ENCODE measurements at places on chromosomes 12 and 14.
A peak's percentile ranks its signal among the peaks of the same experiment; 100 is the strongest.

DNA sequence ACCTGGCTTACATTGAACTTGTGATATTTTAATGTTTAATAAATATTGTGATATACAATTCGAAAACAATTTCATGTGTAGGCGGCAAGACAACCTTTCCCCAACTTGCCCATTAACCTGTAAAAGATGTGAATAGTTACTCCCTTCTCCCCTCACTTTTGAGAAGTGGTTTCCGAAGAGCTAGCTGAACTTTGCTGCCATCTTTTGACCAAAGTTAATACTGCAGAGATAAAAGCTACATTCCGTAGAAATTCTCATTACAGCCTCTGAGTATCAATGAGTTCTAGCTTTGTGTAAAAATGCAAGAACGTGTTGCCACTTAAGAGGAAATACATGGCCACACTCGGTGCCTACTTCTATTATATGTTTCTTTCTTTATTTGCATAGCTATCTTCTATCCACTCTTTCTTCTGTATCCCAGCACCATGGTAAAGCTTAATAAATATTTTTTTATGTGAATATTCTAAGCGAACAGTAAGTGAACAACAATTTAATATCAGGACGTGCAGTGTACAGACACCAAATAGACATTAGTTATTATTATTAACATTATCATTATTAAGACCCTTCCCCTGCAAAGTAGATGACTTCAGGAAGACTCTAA, 105.1 kb upstream of the TMEM260 start:
- DNase-seq: no peak

DNA sequence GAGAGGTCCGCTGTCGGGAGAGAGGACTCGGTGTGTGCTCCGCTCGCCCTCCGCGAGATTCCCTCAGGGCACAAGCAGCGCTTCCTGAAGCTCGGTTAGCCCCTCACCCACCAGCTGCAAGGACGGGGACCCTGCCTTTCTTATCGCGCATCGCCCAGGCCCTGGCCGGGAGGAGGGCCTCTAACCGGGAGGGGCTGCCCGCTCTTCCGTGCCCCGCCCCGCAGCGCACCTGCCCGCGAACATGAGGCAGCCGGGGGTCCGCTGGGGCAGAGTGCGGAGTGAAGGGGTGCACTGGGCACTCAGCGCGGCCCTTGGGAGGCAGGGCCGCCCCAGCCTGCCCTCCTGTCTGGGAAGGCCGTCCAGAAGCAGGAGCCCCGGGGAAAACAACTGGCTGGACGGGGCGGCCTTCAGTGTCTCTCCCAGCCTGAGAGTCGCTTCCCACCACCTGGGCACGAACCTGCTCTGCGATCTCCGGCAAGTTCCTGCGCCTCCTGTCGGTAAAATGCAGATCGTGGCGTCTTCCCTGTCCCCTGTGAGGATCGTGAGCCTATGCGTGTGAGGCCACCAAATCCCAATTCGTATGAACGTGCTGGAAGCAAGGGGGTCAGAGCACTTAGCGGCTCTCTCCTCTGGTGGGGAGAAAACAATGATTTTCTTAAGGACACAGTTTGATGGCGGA, 28.0 kb upstream of the ADIPOR2 start:
- DNase-seq: no peak

- DNase-seq: no peak
Measured at GRCh38 chr14:24436355-24437019, 6.1 kb downstream of the SDR39U1 start.

- no peak for DNase-seq
Measured at GRCh38 chr12:88393017-88393767, 187.1 kb downstream of the KITLG start.

DNA sequence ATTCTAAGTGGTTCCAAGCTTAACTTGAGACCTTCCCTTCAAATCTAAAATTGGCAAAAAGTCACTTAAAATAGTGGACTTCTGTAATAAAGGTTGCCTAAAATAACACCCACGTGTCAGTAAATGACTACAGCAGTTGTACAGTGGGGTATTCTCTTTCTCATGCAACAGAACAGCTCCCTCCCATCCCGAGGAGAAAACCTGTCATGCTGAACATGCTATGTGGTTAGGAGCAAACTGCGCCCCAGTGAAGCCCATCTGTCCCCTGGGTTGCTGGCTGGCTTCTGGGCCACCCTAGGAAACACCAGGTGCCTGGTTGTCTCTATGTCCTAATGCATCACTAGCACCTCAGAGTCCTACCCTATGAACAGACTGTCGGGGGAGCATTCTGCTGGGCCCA, 2.7 kb downstream of the BTBD6 start:
- DNase-seq: no peak

- DNase-seq: no peak
Measured at GRCh38 chr14:76371066-76371465, 4.9 kb upstream of the ESRRB start.

DNA sequence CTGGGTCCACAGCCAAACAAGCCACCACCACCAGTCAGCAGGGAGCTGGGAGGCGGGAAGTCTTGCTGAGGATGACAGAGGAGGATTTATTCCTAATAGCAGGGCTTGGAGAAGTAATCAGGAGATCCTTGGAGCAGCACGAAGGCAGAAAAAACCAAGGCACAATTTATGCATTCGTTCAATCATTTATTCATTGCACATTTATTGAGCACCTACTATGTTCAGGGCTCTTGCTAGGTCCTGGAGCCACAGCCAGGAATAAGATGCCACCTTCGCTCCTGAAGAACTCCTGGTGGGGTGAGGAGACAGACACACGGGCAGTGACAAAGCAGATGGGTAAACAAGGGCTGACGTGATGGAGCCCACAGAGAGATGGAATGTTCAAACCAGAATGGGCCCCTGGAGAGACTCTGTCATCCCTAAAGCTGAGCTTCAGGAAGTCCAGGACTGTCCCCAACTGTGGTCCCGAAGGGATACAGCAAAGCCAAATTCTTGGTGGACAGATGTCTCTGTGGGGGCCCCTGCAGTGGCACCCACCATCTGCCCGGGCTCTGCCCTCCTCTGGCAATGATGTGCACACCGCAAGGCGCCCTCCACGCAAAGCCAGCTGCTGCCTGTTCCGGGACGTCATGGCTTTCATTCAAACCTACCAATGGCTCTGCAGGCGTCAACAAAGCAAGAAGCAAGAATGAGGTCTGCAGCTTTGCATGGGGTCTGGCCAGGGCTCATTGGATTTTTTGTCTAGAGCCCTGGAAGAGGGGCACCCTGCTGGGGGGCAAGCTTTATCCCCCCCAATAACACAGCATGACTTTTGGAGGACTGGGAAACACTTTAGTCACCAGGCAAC, 3.0 kb upstream of the TESC start:
- DNase-seq: no peak

DNA sequence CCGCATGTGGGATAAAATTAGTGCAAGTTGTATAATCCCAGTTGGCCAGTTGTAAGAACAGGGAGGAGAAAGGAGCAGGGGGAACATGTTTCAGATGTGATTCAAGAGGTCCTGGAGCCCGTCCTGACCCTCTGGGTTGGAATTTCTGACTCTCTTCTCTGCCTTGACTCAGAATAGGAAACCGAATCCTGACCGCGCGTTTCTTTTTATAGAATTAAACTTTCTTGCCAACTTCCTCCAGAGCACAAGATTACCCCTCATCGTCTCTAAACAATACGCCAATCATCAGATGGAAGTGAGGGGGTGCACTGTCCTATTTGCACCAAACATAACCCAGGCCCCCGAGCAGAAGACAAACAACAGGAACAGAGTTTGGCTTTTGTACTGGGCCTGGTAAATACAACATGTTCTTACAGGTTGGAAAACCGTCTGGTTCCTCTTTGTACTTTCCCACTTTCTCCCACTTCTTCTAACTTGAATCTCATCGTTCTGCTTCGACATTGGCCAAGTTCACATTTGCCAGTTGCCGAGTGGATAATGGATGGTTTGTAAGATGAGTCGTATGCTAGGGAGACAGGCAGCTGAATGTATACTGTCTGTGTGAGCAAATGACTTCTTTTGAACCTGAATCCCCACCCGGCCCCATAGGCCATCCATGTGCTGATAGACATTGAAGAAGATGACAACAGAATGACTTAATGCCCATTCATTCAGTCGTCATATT, 42.6 kb upstream of the MED13L start:
- DNase-seq: no peak

DNA sequence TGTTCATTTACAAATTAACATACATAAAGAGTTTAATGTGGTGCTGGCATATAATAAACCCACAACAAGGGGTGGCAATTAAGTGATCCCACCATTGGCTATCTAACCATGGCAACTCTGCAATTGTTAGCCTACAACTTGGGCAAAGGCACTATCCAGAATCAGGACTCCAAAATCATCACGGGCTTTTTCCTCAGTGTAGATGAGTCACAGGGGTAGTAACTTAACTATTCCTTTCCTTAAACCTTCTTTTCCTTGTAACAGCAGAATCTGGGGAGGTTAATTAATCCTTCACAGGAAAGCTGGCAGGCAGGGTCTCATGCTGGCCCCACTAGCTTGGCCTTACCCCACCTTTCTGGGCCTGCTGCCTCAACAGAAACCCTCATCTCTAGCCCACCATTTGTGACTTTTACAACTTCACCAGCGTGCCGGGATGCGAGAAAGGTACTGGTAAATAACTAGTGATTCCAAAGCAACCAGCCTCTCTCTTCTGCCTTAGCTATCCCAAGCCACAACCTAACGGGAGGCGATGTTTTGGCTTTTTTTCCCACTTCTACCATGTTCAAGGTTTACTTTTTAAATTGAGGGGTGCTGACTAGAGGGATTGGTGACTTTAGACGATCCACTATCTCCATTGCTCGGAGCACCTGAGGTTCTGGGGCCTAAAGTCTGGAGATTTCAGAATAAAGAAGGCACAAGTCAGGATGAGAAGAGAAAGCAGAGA, 744 bp downstream of the ATP5MC2 start:
- DNase-seq: no peak

- DNase-seq: no peak
Measured at GRCh38 chr12:132491138-132491663, 1.2 kb downstream of the FBRSL1 start.

DNA sequence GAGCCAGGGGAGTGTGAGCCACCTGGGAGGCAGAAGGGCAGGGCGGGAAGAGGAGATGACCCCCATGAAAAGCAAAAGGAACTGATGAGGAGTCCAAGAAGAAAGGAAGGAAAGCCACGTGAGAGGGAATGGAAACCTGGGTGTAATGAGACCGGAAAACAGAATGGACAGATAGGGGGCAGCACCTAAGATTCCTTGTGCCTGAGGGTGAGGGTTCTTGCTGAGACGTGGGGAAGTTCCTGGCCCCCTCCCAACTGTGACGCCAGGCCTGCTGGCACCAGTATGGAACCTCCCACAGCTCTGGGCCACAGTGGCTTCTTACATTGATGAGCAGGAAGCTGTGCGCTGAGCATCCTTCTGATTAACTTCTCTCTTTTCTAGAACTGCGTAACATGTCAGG, 30.8 kb downstream of the TTC7B start:
- DNase-seq: peak; percentile 34

DNA sequence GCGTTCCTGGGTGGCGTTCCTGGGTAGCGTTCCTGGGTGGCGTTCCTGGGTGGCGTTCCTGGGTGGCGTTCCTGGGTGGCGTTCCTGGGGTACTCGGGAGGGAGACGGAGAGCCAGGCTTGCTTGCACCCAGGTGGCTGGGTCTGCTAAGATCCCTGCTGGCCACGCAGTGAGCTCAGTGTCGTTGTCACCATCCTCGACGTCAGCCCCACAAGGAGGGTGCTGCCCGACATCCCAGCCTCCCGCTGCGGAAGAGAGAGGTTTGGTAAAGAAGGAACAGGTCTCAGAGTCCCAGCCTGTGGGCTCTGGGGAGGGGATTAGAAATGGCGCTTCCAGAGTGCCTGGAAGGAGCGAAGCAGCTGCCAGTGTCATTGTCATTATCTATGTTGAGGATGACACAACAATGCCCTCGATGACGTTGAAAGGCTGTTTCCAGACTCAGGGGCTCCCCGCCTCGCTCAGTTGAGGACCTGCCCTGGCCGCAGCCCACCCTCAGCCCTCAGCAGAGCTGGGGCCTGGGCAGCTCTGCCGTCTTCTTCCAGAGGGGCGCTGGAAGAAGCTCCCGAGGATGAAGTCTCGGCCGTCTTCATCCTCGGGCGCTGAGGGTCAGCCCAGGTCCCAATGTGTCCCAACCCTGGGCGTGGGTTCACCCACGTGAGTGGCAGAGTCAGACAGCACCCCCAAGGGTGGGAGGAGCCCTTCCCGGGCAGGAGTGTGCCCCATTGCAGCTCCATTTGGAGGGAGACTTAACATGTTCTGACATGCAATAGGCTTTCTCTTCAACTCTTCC, 328.8 kb downstream of the ADGRD1 start:
- no peak for DNase-seq

- no peak for DNase-seq
Measured at GRCh38 chr14:58954052-58954451, 234.4 kb upstream of the DAAM1 start.

- DNase-seq: no peak
Measured at GRCh38 chr14:50335989-50336824, 24.1 kb downstream of the DMAC2L start.

- DNase-seq: no peak
Measured at GRCh38 chr12:4447151-4447550, 1.5 kb upstream of the FGF6 start.

DNA sequence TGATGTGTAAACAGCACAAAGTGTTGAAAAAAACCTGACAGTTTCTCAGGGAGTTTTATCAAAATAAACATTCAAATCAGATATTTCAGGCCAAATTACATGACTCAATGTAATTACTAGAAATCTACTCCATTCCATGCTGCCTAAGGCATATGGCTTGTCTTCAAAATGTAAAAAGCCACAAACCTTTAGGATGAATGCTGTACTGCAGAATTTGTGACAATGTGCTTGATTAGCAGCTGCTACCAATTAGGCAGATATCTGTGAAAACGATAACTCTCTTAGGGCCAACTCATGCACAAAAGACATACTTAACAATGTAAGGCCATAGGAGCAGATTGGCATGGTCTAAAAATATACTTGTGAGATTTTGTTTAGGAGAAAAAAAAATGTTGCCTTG, 267.0 kb downstream of the DACT1 start:
- DNase-seq: no peak

- DNase-seq: no peak
Measured at GRCh38 chr14:77011245-77011644, 17.3 kb downstream of the IRF2BPL start.

DNA sequence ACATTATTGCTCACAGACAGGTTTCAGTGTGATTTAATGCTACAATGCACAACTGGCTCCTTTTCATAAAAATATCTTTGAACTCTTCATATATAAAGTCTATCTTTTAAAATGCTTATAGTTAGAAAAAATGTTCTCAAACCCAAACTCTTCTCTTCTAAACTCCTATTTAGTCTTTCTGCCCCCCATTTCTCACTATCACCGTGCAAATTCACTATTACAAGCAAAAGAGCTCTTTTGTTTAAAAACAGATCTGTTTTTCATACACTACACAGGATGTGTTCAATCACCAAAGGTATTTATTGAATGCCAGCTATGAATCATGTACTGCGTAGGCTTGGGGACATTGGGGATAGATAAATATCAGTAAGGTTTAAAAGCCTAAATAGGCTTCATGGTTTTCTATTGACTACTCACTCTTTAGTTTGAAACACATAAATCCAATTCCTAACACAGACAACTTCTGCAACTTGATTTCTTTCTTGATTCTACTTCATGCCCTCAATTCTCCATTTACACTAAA, 692.3 kb downstream of the C12orf50 start:
- DNase-seq: no peak

- peak; percentile 21 for DNase-seq
Measured at GRCh38 chr12:110844551-110845338, 2.0 kb upstream of the CCDC63 start.

GRCh38 chr12:64639466-64639865, 29.2 kb downstream of the RASSF3 start:
- no peak for DNase-seq

- DNase-seq: no peak
Measured at GRCh38 chr12:94100211-94100627, 48.2 kb upstream of the PLXNC1 start.

GRCh38 chr14:64722842-64723447, 18.7 kb downstream of the PLEKHG3 start:
- DNase-seq: no peak
